Right atrium auricular region (tissue), 2 donors: ENCODE measurements at places on chromosomes 2 and 18.
A peak's percentile ranks its signal among the peaks of the same experiment; 100 is the strongest.

GRCh38 chr2:83055376-83056010, 1403.6 kb downstream of the SUCLG1 start:
- DNase-seq: no peak

DNA sequence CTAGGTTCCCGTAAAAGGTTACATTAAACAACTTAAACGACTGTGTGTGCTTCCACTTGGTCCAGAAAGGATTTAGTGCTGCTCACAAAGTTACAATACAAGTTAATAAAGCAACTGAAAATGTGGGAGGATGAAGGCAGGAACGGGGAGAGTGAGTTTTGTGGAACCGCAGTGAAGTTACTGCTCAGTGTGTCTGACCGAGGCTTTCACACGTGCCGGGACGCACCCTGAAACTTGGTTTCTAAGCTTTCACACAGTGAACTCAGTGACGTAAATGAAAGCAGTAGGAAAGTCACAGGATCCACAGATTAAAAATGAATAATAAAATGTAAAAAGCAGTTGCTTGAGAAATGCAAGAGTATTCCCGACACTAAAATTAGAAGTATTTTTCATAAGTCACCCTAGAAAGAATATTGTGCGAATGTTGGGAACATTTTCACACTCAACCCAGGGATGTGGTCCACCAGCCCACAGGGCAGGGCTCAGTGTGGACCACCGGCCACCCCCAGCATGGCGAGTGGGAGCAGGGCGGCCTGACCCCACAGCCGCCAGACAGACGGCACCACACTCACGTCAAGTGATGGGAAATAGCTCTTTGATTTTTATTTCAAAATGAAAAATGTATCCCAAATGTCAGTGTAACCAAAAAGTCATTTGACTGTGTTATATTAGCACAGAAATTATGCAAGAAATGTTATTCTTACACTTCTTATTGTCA, 32.6 kb upstream of the CHMP1B start:
- no peak for DNase-seq

- DNase-seq: peak; percentile 78
These were observed 48.2 kb upstream of the SLC14A2 start for GRCh38 chr18:45567123-45567522.

- DNase-seq: no peak
These were observed 48.0 kb downstream of the PID1 start for GRCh38 chr2:229223107-229223506.

- DNase-seq: no peak
These were observed 4.3 kb upstream of the GPR45 start for GRCh38 chr2:105237045-105237765.

GRCh38 chr2:170675701-170676100, 39.4 kb upstream of the SP5 start:
- no peak for DNase-seq

DNA sequence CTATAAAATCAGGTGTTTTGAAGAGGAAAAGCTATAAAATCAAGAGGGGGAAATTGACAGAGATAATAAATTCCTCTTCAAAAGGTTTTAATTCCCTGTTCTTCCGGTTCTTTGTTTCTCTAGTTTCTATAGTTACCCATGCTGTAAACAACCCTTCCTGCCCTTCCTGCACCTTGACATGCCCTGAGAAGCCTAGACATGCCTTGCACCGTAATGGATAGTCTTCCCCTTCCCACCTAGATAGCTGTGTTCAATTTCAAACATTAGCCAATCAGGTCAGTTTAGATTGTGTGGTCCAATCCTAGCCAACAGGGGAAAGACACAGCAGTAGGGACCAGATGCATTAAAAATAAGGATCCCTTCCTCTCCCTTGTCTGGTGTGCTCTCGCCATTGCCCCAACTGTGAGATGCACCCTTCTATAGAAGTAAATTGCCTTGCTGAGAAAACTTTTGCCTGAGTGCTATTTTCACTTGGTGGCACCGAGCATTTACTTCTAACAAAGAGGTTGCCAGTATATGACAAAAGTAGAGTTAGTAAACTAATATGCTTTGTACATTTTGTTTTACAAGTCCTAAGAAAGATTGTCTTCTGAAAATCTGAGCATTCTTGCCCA, 27.1 kb downstream of the SULT1C4 start:
- no peak for DNase-seq

GRCh38 chr2:178761759-178762371, 45.4 kb downstream of the TTN start:
- DNase-seq: no peak

DNA sequence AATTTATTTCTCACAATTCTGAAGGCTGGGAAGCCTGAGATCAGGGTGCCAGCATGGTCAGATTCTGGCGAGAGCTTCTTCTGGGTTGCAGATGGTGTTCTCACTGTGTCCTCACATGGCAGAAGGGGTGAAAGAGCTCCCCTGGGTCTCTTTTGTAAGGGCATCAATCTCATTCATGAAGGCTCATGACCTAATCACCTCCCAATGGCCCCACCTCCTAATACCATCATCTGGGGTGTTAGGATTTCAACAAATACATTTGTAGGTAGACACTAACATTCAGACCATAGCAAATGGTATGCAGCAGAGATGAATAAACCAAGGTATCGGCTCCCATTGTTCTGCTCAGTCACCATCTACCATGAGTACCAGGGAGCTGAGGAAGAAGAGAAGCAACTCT, 32.7 kb downstream of the YPEL5 start:
- DNase-seq: peak; percentile 36

- DNase-seq: no peak
These were observed 496.7 kb upstream of the PIK3C3 start for GRCh38 chr18:41458376-41458775.

- DNase-seq: no peak
These were observed 59.4 kb downstream of the STEAP3 start for GRCh38 chr2:119282996-119283511.
